Activated T-helper 9 cell treated with anti-CD3 and anti-CD28 coated beads, Interleukin-2, amount 50 U/mL, for 16 hours (primary cell): ENCODE measurements at places on chromosomes 12 and 14.

DNA sequence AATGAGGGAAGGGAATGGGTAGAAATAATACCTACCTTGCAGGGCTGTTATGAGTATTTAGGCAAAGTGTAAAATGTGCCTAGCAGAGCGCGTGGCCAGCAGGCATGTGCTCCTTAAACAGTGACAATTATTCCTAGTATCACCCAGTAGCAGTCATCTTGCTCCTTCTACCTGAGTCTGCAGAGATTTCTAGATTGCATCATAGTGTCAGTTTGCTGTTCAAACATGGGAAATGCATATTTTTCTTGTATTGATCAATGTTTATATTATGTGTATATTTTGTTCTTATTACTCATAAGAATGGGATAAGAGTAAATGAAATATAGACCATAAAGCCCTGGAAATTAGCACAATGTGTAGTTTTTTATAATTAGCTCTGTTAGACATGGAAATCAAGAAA, 37.3 kb upstream of the PLEKHG7 start:
- DNase-seq = no peak

DNA sequence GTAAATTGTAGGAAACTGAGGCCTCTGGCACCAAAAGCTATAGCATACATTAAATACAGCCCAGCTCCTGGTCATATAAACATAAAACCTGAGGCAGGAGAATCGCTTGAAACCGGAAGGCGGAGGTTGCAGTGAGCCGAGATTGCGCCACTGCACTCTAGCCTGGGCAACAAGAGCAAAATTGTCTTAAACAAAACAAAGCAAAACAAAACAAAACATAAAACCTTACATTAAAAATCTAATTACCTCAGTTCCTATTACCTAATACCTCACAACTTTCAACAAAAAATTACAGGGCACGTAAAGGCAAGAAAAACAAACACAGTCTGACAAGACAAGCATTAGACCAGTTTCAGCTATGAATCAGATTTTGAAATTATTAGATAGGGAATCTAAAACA, 36.7 kb downstream of the TMEM116 start:
- DNase-seq = no peak

DNA sequence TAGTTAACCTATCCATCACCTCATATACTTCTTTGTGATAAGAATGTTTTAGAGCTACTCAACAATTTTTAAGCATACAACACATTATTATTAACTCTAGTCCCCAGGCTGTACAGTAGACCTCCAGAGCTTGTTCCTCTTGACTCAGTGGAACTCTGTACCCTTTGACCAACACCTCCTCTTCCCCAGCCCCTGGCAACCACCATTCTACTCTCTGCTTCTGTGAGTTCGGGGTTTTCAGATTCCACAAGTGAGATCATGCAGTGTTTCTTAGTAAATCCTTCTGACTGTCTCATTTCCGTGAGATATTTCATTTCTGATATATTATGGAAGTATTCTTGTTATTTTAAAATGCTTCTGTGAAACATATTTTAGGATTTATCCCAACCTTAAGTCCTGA, 200.7 kb downstream of the PCNX1 start:
- DNase-seq = no peak

GRCh38 chr12:115213538-115214016, 529.6 kb upstream of the TBX3 start:
- DNase-seq = no peak

- DNase-seq = no peak
Observed at GRCh38 chr12:118884226-118884625, 97.1 kb upstream of the SRRM4 start.

- DNase-seq = no peak
Observed at GRCh38 chr12:40616383-40616915, 75.8 kb upstream of the CNTN1 start.

DNA sequence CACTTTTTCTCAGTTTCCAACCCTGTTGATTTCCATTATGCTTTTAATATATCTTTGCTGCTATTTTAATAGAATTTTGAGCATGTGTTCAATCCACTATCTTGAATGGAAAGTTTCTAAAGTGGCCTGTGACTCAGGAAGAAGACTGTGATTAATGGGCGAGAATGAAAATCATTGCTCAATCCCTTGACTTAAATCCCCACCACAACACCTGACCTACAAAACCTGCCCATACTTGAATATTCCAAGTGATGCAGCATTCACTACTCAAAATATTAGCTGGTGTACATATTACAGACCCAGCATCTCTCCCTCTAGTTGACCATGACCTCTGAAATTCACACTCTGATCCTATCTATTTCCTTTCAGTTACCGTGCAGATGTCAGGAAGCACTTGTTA, 1.3 kb upstream of the OAS3 start:
- DNase-seq = no peak

DNA sequence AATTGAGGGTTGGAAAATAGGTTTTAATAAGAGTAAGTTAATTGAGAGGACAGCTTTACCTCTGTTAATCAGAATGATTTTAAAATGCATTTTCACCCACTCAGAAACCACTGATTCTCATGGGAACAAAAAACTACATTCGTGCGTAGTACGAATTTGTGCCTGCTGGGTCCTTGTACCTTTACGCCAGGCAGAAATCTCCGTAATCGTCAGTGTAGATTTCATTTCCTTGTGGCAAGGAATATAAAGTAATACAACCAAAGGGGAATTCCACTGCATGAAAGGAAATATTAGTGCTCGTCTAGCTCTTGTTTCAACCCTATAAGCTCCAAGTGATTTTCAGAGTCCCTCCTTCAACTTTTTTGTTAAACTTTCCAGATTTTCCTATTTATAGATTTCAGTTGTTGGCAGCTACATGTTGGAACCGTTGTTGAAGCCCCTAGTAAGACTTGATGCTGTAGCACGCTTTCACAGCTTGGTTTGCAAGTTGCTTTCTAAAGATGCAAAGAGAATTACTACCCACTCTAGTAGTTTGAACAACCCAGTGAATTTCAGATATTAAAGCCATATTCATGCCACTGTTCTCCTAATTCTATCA, 90.6 kb downstream of the ETV6 start:
- DNase-seq = no peak

GRCh38 chr14:75467763-75468162, 39.9 kb downstream of the JDP2 start:
- DNase-seq = no peak

DNA sequence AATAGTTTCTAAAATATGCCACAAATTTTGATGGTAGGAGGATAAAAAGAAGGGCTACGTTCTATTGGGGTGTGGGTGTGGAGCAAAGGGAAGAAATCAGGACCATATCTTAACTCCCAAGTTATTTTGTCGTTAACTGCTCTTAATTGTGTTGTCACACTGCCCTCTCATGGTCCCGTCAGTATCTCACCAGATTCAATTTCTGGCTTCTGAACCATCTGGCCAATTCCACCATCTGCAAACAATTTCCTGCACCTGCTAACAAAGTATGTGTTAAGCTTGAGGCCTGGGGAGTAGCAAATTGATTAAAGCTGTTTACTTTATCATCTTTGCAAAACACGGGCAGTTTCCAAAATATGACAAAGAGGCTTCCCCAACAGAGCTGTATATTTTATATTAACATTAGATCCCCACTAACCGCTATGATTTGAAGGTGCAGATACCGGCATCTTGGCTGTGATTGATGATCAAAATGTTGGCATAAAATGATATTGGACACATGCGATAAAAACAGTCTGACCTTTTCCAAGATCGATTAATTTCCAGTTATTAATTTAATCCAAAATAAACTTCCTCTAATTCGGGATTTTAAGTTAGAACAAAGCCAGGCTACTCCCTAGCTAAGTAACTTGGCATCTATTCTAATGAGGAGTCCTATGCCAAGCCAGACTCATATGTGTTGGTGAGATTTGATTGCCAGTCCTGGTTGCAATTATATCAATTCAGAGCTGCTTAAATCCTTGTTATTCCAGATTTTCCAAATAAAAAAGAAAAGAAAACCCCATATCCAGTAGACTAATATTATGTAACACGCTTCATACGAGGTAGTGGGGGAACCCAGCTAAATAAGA, 6.9 kb upstream of the DNM1L start:
- no peak for DNase-seq

DNA sequence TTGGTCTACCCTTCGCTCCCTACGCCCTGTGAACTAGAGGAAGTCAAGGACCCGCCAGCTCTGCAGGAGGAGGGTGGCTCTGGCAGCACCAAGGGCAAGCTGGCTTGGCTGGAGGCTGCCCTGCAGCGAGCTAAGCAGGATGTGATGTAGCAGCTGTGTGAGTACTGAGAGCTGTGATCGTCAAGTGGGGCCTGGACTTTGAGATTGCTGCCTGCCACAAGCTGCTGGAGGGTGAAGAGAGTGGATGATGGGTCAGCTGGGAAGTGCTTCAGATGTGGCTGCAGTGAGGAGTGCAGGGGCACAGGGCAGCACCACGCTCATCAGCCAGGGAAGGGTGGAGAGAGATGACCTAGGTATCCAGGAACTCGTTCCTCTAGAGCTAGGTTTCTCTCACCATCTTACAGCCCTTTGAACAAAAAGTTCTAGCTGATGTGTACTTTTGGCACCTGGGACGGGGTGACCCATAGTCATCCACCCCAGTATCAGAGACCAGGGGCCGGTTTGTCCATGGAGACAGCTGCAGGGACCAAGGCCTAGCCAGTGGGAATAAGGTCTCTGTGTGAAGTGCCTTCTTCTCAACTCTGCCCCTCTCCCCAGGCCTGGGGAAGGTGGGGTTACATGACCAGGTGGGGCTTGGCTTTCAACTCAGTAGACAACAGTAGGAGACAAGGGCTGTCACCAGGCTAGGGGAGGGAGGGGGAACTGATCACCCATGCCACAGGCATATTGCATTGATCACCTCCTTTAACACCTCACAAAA, 3.2 kb downstream of the KRT86 start:
- DNase-seq = no peak

DNA sequence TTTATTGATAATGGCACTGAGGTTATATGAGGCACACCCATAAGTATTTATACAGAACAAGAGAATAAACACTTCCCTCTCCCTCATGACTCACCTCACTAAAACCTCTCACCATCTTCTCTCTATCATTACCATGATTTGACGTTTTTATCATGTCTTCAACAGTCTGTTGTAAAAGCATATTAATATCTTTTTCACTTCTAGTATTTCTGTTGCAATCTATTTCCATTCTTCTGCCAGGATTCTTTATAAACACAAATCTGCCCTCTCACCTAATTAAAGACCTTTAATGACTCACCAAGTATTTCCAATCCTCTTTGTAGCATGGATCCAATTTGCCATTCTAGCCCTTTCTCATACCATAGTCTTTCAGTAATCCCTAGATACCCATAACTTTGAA, 527.7 kb downstream of the SLC16A7 start:
- DNase-seq = no peak

DNA sequence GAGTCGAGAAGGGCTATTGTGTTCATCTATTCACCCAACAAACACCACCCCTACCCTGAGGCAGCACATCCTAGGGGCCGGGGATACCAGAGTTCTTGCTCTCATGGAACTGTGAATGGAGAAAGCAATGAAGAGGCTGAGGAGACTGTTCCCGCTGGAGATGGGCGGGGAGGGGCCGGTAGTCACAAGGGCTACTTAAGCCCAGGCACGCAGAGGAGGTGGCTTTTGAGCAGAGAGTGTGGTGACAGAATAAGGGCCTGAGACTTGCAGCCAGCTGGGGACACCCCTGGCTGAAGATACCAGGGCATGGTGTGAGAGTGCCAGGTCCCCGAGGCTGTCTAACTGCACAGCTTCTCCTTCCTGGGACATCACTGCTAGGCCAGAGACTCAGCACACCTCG, 114.1 kb upstream of the EVL start:
- no peak for DNase-seq

DNA sequence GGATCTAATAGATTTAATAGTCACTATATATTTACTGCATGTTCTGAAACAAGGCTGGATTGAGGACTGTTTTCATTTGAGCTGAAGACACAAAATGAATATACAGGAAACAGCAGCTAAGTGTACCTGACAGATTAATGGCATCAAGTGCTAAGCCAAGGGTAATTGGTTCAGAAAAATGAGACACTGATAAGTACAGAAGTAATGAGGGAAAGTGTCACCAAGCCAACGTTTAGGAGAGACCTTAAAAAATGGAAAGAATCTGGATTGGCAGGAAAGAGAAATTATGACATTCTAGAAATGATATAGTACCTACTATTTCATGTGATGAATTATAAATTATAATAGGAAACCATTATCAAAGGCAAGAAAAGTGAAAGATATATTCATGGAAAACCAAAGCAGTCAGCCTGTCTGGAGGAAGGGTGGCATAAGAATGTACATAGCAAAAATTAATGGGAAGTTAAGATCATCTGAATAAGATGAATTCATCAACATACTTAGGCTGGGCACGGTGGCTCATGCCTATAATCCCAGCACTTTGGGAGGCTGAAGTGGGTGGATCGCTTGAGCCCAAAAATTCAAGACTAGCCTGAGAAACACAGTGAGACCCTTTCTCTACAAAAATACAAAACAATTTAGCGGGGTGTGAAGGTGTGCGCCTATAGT, 21.0 kb upstream of the DUSP16 start:
- DNase-seq = no peak

DNA sequence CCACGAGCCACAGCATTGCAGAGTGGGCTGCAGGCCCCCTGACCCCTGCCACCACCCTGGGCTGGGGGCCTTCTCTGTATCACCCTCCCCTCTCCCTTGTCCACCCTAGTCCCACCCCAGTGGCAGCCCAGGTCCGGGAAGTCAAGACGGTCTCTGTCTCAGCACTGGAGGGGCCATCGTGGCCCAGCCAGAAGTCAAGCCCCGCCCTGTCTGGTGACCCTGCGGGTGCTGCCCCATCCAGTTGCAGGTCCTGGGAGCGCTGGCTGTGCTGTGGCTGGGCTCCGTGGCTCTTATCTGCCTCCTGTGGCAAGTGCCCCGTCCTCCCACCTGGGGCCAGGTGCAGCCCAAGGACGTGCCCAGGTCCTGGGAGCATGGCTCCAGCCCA, 2.7 kb downstream of the PLD4 start:
- no peak for DNase-seq

DNA sequence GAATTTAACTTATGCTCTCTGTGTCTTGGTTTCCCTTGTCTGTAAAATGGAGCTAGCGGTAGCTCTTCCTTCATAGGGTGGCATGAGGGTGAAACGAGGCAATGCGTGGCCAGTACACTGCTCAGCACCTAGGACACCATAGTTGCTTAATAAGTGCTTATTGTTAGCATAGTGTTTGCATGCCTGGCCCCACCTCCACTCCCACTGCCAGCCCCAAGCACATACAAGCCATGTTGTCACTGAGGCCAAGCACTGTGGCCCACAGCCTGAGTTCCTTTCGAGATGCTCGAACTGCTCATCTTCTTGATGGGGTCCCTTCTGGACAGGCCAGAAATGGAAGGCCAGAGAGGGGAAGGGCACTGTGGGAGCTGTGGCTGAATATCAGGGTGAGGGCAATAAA, 839 bp downstream of the FICD start:
- no peak for DNase-seq
